ENCODE measurements at places on chromosomes 6 and 20.

- peak overlapping the region; percentile 53 for H3K4me3 ChIP-seq
- H3K27ac ChIP-seq: peak overlapping the region; percentile 95
- H3K27me3 ChIP-seq: no peaks in the 10 kb centered on the region
These were observed 538 bp downstream of the FERMT1 start for GRCh38 chr20:6122111-6122872.

DNA sequence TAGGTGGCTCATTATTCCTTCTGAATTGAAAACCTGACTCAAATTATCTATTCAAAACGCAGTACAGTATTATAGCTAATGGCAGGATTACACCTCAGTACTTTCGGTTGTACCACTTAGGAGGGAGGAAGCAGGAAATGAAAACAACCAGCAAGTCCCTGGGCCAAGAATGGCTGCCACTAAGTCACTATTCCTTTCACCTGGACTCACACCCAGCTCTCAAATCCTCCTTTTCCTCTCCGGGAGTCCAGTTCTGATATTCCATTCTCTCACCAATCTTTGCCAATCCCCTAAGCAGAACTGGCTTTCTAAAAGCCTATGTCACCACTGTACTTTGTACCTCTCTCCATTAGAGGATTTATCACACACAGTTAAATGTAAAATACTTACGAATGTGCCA is 20.6 kb downstream of the TMEM242 start:
- no peaks in the 10 kb centered on the region for H3K36me3 ChIP-seq
- no peak overlapping the region for H3K27ac ChIP-seq
- H3K4me3 ChIP-seq: no peak overlapping the region
- no peaks in the 10 kb centered on the region for H3K4me1 ChIP-seq
- DNase-seq: no peak

GRCh38 chr6:624979-625378 is 31.9 kb downstream of the HUS1B start:
- H3K27ac ChIP-seq: no peak overlapping the region
- no peak overlapping the region for H3K4me3 ChIP-seq
- H3K4me1 ChIP-seq: no peaks in the 10 kb centered on the region
- H3K36me3 ChIP-seq: no peaks in the 10 kb centered on the region
- DNase-seq: no peak
- no peaks in the 10 kb centered on the region for H3K27me3 ChIP-seq

DNA sequence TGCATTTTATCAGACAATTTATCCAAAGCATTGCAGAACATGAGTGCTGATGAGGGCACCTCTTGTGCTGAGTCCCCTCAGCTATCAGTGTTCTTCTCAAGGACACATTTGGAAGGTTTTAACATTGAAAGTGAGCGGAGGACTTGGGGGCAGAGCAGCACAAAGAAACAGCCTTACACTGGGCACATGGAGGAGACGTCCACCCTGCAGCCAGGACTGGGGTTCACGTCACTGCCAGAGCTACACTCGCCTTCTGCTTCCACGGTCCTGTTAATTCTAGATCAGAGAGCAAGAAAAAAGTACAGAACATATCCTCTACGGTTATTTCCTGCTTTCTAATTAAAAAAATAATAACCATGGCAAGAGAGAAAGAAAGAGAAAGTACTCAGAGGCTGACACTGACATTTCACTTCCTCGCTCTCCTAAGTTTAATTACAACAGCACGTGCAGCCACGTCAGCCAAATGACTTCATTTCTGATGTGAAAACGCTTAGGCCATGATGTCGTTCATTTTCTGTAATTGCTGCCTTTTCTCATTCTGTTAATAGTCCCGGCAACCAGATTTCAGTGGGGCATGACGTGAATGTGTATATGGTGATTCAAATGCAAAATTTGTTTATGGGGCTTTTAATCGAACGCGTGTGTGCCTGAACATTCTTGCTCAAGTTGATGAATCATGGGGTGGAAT is 5.1 kb downstream of the PRND start:
- H3K4me1 ChIP-seq: peaks cover 18% of the 10 kb centered on the region
- no peak overlapping the region for H3K27ac ChIP-seq
- no peaks in the 10 kb centered on the region for H3K27me3 ChIP-seq

DNA sequence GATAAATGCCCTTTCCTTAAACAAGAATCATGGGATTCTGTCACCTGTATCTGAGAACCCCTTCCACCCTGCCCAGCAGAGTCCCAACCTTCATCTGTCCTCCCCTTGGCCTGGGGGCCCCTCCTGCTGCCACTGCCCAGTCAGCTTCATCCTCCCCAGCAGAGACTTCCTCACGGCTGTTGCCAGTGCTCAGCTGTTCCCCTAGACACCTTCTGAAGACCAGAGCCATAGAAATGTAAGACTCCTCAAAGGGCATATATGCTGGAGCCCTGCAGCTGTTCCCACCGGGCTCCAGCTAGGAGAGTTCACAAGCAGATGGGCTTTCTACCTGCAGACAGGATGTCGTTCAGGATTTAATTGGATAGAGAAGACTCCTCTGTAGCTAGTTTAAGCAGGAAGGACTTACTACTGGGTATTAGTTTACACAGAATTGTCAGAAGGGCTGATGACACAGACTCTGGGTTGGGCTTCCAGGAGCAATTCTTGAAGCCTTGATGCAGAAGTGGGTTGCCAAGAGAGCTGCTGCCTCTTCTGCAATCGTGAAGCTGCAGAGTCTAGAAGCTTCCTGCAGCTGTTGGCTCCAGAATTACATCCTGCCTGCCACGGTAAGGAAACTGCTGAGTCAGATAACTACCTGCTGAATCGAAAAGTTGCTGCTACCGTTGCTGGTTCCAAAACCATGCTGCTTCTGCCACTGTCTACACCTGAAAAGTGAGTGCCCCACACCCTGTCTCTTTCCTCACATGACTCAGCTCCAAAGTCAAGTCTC is 57.1 kb upstream of the MLN start:
- no peaks in the 10 kb centered on the region for H3K4me1 ChIP-seq
- no peak for DNase-seq
- no peak overlapping the region for H3K27ac ChIP-seq
- H3K36me3 ChIP-seq: no peaks in the 10 kb centered on the region

DNA sequence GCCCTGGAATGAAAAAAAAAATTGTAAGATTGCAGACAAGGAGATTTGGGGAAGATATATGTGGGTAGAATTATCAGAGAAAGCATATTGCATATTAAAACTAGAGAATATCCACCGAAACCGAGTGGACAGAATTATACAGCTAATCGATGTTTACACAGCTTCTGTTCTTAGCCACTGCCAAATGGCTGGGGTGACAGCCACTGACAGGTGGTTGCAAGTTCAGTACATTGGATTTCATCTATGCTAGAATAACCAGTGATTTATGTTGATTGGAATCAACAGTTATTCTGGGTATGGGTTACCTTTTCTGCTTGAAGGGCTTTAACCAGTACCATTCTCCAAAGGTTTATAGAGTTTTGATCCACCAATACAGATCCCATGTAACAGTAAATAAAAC is 48.4 kb upstream of the THEMIS start:
- no peak overlapping the region for H3K4me3 ChIP-seq
- no peaks in the 10 kb centered on the region for H3K36me3 ChIP-seq
- H3K4me1 ChIP-seq: no peaks in the 10 kb centered on the region

DNA sequence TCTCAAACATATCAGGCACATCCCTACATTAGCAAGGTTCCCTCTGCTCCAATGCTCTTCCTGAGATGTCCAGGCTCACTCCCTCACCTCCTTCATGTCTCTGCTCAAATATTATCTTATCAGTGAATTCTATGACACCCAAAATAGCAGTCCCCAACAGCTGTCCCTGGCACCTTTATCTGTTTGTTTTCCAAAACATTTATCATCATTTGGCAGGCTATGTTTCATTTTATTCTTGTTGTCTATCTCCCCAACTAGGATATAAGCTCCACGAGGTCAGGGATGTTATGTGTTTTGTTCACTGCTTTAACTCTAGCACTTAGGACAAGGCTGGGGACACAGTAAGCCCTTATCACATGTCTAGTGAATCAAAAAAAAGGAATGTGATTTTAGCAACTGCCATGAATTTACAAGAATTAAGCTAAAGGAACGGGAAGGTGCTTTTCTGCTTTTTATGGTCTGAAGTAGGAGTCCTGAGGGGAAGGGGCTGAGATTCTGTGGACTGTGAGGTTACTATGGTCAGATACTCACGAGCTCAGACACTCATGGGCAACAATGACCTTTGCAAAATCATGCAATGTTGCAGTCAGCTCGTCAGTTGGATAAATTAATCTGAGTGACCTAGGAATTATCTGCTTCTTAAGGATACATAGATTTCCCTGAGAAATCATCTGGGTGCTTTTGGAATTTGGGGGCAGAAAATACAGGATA is 1.9 kb upstream of the IL22RA2 start:
- no peaks in the 10 kb centered on the region for H3K27me3 ChIP-seq
- no peak overlapping the region for H3K4me3 ChIP-seq
- no peak overlapping the region for H3K27ac ChIP-seq
- no peaks in the 10 kb centered on the region for H3K36me3 ChIP-seq
- H3K4me1 ChIP-seq: no peaks in the 10 kb centered on the region
- DNase-seq: no peak

GRCh38 chr20:47785854-47786764 is 828 bp upstream of the SULF2 start:
- peak overlapping the region; percentile 88 for H3K27ac ChIP-seq
- no peaks in the 10 kb centered on the region for H3K27me3 ChIP-seq
- H3K4me1 ChIP-seq: peaks cover 36% of the 10 kb centered on the region
- H3K4me3 ChIP-seq: peak overlapping the region; percentile 93

DNA sequence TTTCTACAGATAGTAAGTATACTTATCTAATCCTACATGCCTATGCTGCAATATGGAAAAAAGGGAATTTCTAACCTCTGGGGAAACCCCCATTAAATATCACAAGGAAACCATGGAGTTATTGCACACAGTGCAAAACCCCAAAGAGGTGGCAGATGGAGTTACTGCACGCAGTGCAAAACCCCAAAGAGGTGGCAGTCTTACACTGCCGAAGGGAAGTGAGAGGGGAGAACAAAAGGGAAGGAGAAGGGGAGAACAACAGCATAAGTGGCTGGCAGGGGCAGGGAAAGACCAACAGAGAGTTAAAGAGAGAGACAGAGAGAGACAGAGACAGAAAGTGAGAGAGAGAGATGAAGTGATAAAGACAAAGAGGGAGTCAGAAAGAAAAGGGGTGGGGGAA is 43.8 kb upstream of the EIF2S2 start:
- no peaks in the 10 kb centered on the region for H3K27me3 ChIP-seq
- no peak overlapping the region for H3K4me3 ChIP-seq
- H3K27ac ChIP-seq: no peak overlapping the region
- no peaks in the 10 kb centered on the region for H3K4me1 ChIP-seq
- no peak for DNase-seq
- no peaks in the 10 kb centered on the region for H3K36me3 ChIP-seq

GRCh38 chr20:60727425-60727824 is 524.6 kb upstream of the CDH4 start:
- no peak for DNase-seq
- H3K4me1 ChIP-seq: no peaks in the 10 kb centered on the region
- H3K4me3 ChIP-seq: no peak overlapping the region
- no peaks in the 10 kb centered on the region for H3K36me3 ChIP-seq

DNA sequence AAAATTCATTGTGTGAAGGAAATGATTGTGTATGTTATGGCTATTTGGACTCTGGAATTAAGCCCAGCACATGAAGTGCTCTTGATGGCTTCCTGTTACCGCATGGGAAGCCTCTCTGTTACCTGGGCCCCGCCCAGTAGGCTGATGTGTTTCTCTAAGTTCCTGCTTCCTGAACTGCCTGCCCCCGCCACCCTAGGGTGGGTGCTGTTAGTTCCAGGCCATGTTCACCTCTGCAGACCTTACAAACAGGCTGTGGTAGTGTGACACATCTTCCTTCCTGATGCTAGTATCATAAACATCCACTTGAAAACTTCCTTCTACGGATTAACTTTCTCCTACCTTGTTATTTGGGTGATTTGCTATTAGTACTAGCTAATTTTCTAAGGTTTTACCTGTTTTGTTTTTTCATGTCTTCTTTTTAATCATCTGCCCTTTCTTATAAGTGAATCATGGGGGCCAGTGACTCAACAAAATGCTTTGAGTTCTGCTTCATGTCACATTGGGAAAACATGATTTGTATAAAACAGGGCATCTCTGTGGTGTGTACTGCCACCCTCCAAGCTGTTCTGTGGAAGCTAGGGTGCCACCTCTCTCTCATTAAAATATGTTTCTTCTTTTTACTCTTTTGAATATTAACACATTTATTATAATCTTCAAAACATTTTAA is 40.6 kb downstream of the SH3BGRL2 start:
- H3K27ac ChIP-seq: peak overlapping the region; percentile 56
- DNase-seq: peak; percentile 64
- peaks cover 14% of the 10 kb centered on the region for H3K4me1 ChIP-seq
- H3K27me3 ChIP-seq: no peaks in the 10 kb centered on the region
- no peaks in the 10 kb centered on the region for H3K36me3 ChIP-seq

- H3K4me1 ChIP-seq: peaks cover 36% of the 10 kb centered on the region
- H3K27ac ChIP-seq: peak overlapping the region; percentile 80
- no peaks in the 10 kb centered on the region for H3K27me3 ChIP-seq
- H3K4me3 ChIP-seq: no peak overlapping the region
- DNase-seq: no peak
- H3K36me3 ChIP-seq: peaks cover 14% of the 10 kb centered on the region
These were observed 2.1 kb downstream of the TSPYL4 start for GRCh38 chr6:116251568-116252384.

DNA sequence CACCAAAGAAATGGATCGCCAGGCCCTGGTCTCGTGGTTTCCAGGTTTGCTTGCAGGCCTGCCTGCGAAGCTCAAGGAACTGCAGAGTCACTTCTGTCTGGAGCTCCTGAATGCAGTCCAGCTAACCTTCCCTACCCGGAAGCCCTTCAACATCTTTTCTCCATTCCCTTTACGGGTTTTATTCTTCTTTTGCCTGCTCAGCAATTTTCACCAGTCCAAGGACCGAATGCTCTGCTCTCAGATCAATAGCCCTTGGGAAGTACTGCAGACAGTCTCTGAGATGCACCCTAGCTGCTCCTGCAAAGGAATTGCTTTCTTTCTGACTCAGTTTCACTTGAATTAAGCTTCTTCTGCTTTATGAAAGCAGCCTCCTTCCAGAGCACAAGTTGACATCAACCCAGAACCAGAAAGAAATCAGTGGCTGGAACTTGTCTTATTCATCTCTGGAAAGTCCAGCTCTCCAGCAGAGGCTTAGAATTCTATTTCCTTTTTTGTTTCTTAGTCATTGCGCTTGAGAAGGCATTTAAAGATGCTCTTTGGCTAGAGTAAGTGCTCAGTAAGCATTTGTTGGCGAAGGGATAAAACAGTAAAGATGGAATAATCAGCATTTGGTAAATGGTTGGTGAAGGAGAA is 18.7 kb upstream of the YWHAB start:
- no peak overlapping the region for H3K27ac ChIP-seq
- no peak for DNase-seq
- H3K36me3 ChIP-seq: no peaks in the 10 kb centered on the region
- H3K27me3 ChIP-seq: peaks cover 8% of the 10 kb centered on the region

- H3K27me3 ChIP-seq: no peaks in the 10 kb centered on the region
- H3K4me3 ChIP-seq: no peak overlapping the region
- peaks cover 9% of the 10 kb centered on the region for H3K4me1 ChIP-seq
- H3K36me3 ChIP-seq: no peaks in the 10 kb centered on the region
- DNase-seq: no peak
These were observed 97.3 kb upstream of the CARMIL1 start for GRCh38 chr6:25181923-25182322.

DNA sequence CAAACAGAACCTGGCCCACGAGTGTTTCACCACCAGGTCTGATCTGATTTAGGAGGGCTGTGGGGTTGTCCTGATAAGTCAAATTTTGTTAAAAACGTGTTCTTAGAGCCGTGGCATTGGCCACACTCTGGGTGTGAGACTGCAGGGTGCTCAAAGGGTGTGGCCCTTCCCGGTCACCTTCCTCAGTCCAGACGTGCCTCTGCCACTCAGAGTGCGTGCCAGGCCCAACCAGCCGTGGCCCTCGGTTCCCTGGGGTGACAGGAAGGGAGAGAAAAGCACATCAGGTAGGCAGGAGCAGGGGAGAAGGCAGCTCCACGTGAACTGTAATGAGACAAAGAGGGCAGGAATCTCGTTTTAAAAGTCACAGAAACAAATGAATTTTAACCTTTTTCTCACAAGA is 115.4 kb downstream of the FAM120B start:
- no peaks in the 10 kb centered on the region for H3K27me3 ChIP-seq
- H3K27ac ChIP-seq: no peak overlapping the region
- H3K4me1 ChIP-seq: no peaks in the 10 kb centered on the region
- H3K4me3 ChIP-seq: no peak overlapping the region
